SW480 (cell line): ENCODE measurements at places on chromosomes 16 and 17.

DNA sequence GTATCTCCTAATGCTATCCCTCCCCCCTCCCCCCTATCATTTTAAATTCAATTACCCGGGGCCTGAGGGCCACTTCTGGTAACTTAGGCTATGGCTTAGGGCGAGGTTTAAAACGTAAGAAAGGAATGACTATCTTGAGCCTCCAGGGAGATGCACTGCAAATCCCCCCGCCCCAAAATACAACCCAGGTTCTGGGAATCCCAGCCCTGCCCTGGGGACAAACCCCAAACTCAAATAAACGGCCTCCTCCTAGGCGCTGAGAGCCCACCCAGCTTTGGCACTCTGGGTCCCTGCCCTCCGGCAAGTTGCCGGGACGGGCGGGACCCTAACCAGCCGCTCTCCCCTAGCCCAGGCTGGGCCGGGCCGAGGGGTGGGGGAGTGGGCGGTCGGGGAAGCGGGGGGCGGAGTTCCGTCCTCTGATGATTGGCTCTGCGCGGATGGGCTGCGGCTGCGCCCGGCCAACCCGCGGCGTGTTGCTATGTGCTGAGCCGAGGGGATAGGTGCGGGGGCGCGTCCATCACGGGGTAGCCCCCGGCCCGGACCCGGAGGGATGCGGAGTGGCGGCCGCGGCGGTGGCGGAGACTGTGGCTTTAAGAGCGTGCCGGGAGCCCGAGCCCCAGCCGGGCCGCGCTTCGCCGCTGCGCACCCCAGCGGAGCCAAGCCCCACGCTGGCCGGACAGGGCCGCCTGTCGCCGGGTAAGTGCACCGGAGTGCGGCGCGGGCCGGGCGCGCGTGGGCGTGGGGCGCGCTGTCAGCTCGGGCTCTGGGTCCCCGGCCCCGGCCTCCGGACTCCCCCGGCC lies at the start of gene YPEL2:
Gene YPEL2 (plus strand): TSS at position 527 of the 800 bp plus-strand sequence. CDS start 21,755 bp downstream, outside the sequence.
- DNase-seq: peak; percentile 80

DNA sequence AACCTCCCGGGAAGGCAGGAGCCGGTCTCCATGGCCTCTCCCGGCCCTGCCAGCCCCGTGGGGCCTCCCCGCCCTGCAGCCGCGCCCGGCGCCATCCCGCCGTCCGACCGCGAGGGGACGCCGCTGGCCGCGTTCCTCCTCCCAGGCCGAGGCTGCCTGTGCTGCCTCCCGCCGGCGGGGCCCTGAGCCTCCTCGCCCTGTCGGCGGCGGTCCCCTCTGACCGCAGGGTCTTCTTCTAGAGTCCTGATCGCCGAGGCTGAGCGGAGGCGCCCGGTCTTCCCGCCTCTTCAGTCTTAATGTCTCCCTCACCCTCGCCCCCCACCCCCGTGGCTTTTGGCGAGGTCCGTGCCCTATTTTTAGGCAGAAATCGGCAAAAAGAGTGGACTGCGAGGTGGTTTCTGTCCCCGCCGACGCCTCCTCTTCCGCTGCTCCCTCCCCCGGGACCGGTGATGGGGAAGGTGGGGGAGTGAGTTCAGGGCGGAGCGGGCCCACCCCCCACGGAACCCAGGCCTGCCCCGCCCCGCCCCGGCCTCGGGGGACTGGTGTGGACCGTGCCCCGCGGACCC lies 794 bp upstream of the CPNE7 start:
- peak; percentile 77 for DNase-seq

GRCh38 chr17:15493693-15494035 lies 26.2 kb upstream of the CDRT4 start:
- DNase-seq: no peak

DNA sequence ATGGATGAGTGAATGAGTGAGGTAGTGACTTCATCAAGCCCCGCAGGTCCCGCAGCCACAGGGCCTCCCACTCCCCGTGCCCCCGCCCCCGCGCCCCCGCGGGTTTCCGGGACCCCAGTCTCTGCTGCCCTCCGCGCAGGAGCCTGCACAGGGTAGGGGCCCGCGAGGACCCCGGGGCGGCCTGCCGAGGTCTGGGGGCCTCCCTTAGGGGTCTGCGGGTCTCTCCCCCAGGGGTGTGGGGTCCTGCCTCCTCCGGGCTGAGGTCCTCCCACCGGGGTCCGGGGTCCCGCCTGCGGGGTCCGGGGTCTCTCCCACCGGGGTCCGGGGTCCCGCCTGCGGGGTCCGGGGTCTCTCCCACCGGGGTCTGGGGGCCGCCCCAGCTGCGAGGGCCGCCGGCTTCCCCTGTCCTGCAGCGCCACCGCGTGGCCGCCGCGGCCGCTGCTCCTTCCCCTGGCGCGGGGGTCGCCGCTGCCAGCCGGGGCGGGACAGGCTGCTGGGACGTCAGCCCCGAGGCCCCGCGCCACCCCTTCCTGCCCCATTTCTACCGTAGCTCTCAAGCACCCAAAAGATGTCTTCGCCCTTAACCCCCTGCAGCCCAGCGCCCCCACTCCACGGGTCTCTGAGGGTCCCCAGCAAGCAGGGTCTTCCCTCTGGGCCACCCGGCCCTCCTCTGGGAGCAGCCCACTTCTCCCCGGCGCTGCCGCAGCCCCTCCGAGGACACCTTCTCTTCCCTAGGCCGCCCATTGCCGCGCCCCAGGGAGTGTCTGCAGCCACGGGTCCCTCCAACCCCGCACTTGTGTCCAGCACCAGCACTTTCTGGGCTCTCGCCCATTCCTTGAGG lies 10.4 kb upstream of the CHMP6 start:
- DNase-seq: no peak

DNA sequence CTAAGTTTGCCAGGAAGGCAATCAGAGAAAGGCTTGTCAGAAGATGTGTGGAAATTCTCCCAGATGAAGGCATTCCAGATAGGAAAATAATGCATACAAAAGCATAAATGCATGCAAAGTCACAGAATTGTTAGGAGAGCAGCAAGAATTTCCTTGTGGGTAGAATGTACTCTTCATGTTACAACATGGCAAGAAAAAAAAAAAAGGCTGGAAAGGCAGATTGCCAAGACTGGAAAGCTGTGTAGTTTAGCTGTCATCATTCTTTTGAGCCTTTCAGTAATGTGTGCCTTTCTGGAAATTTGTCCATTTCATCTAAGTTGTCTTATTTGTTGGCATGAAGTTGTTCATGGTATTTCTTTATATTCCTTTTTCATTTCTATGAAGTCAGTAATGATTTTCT lies 71.0 kb upstream of the EFCAB3 start:
- DNase-seq: no peak

DNA sequence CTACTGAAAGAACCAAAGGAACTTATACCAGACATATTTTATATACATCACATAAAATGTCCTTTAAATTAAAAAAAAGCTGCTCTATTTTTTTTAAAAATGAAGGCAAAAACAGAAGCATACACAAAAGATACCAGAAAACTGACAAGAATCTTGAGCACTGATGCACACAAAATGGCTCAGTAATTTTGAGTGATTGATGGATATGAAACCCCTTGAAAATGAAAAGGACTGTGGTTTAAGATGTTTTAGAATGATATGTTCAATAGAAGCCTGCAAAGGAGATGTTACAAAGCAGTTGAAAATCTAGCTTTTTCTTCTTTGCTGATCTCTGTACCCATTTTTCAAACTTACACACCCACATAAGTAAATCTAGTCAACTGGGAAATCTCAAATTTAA lies 2.7 kb downstream of the C16orf87 start:
- DNase-seq: no peak

GRCh38 chr16:71514476-71514875 lies 11.8 kb upstream of the CHST4 start:
- DNase-seq: no peak

GRCh38 chr17:65790241-65790640 lies 228.8 kb upstream of the AXIN2 start:
- DNase-seq: no peak
